ENCODE measurements at places on chromosomes 5 and 9.

GRCh38 chr5:142690667-142691066 is 4.8 kb upstream of the FGF1 start:
- no peak for DNase-seq

DNA sequence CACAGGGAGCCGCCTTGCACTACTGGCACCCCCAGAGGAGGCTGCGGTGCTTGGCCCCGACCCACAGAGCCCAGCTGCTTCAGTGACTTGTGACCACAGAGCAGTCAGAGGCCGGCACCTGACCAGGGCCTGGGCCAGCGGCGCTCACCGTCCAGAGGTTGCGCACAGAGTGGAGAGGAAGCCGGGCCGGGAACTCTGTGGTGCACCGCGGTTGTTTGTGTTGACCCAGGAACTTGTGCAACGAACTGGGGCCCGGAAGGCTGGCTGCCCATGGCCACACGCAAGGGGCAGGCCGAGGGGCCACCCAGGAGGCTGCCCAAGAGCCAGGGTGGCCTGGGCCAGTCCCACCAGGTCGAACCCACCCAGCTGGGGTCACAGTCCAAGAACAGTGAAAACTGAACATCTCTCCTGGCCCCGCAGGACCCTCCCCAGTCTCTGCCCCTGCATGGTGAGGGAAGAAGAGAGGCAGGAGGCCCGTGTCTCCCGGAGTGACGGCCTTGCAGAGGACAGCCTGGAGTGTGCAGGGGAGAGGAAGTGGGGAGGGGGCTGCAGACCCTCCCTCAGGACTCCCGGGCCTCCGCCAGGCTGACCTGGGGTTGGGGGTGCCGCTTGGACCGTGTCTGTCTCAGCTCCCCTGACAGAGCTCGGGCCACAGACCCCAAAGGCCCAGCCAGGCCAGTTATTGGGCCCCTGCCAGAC is 42.8 kb upstream of the EGFL7 start:
- DNase-seq: peak; percentile 65

DNA sequence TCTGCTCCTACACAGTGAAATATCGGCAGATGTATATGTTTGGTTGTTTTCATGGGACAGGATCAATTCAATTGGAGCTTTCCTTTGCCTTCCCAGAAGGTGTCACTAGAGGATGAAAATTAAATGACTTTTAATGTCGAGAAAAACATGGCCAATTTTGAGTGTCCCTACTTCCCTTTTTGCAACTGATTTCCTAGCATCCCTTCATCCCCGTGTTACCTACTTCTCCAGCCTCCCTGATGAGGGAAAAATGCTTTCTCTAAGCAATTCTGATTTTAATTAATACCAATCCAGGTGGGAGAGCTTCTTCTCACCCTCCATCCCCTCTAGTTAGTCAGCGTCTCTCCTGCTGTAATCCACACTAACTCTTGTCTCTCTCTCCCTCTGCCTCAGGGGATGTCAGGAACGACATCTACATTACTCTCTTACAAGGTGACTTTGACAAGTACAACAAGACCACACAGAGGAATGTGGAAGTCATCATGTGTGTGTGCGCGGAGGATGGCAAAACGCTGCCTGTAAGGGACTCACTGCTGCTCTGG is 64.9 kb downstream of the DOCK2 start:
- DNase-seq: peak; percentile 69

- DNase-seq: no peak
Measured at GRCh38 chr5:92505925-92506324, 1075.1 kb downstream of the NR2F1-AS1 start.

DNA sequence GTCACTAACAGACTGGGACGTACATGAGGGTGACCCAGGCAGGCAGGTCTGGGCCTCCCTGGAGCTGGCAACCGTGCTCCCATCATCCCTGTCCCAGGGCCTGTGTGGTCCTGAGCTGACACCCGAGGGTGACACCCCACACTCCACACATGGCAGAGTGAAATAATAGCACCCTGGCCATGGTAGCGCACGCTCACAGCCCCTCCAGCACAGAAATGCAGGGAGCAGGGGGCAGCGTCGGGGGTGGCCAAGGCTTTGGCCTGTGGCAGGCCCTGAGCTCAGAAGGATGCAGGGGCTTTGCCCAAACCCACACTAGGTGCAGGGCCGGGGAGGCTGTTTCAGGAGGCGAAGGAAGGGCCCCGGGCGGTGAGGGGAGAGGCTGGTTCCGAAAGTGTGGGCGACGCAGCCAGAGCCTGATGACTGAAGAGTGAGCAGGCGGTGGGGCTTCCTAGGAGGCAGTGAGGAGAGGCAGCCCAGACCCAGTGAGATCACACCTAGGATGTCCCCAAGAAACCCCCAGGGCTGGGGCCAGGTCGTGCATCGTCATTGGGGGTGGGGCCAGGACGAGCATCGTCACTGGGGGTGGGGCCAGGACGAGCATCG is 12.9 kb downstream of the OR2V2 start:
- DNase-seq: peak; percentile 54

GRCh38 chr5:142461028-142461590 is 136.3 kb upstream of the SPRY4 start:
- no peak for DNase-seq

DNA sequence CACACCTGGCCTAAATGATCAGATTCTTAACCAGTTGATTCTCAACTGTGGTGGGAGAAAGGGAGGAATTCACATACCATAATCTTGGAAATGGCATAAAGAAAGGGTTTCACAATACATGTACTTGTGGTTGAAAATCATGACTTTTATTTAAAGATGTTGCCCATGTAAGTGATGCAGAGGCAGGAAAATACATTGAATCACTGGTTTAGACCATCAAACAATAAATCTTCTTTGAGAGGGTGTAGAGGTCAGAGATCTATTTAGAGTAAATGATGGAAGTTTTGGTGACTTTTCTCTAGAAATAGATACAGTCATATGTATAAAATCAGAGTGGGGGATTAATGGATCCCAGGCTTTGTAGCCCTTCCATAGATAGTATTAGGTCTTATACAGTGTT is 15.4 kb downstream of the NDUFS4 start:
- DNase-seq: no peak
